ENCODE measurements at places on chromosomes 16 and 17. TPM values are rescaled to one million over a fixed set of nuclear protein-coding genes. Genes with fewer than 3 reads are reported as not detected.

DNA sequence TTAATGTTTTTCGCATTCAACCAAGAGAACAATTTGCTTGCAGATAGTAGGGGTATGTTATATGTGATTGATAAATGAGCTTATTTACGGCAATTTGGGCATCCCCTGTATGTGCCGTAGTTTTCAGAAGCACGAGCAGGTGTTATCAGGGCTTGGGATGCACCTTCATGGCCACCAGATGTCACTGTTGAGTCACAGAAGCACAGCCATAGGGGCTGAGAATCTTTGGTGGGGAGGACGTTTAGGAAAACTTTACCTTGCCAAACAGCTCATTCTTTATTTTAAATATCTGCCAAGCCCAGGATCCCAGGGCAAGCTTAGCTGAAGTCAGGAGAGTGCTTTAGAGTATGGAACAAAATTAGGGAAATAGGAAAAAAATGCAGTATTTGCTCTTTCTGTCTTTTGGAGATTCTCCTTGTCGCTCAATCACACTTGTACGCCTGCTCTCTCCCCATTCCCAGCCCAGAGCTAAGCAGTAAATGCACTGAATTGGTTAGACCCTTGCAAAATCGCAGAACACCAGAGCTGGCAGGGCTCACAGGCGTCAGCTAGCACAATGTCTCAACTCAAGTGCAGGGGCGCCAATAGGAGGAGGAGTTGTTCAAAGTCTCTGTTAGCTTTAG lies 93.6 kb upstream of the MPHOSPH6 start:
- peak; percentile 62 for DNase-seq

The SEPTIN1 gene
- total RNA-seq: not detected

DNA sequence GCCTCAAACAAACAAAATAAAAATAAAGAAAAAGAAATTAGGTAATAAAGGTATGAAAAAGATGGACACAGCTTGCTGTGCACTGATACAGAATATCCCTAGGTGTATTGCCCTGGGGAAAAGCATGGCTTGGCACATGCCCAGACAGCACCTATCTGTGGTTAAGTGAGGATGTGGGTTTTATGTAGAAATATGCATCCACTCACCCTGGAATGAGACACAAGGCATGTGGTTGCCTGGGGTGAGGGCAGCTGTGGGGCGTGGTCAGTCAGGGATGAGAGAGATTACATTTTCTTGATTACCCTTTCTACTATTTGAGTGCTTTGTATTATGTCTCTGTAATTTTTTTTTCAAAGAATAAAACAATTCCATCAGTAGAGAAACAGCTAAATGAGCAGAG lies 6.9 kb downstream of the PLLP start:
- DNase-seq: peak; percentile 92

DNA sequence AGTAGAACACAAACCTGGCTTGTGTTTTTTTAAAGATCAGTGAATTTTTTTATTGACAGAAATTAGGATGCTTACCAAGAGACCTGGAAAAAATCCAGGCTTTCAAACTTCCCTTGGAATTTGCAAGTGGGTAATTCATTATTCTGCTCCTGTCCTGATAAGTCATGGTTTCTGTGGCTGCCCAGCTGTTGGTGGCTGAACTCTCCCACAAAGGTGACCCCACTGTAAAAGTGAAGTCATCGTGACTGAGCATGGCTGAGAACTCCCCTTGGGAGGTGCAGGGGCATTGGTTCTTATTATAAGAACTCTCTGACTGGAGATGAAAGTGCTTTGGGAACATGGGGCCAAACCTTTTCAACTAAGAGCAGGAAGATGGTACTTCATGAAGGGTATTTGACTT lies 46.6 kb upstream of the TANC2 start:
- DNase-seq: peak; percentile 87

GRCh38 chr16:280991-281659 lies 734 bp downstream of the ARHGDIG start:
- no peak for DNase-seq

The PRDM7 gene
- total RNA-seq: not detected

The VMO1 gene
- total RNA-seq: not detected

DNA sequence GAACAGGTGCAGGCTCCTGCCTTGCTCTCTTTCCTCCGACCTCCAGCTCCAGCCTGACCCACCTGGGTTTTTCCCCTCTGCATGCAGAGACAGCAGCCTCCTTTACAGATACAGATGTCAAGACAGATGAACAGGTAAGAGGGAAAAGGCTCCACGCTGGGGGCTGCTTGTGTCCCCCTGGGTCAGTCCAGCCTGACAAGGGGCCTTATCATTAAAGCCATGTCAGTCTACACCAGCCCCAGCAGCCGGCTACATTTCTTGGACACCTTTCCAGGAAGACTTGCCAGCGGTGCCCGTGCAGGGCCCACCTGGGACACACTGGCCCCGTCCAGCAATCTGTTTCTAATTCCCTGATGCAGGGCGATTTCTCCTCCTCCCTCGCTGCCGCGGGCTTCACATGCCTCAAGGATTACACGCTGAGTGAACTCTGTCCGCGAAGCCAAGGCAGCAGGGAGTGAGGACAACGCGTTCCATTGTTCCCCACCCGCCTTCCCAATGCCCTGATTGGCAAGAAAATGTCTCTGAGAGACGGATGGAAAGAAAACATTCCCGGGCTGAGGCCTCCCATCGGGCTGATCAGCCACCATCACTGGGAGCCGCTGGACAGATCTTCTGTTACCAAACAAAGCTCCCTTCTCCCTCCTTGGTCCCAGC lies 184.7 kb downstream of the C16orf95 start:
- no peak for DNase-seq

The MYO15A gene
- total RNA-seq: 0.15 TPM

DNA sequence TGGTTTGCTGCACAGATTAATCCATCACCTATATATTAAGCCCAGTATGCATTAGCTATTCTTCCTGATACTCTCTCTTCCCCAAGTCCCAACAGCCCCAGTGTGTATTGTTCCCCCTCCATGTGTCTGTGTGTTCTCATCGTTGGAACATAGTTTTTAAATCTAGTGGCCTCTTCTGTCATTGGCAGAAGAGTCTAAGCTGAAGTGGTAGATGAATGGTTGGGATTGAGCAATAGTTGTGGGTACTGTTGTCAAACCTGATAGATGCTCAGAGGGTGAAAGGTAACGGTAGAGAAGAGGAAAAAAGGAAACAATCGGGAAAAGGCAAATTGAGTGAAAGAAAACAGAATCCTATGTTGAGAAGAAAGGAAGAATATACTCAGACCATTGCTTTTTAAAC lies 29.9 kb downstream of the MAP3K3 start:
- no peak for DNase-seq

- DNase-seq: no peak
Measured at GRCh38 chr17:57391076-57391825, 134.9 kb downstream of the MSI2 start.

The TMED6 gene
- total RNA-seq: not detected

DNA sequence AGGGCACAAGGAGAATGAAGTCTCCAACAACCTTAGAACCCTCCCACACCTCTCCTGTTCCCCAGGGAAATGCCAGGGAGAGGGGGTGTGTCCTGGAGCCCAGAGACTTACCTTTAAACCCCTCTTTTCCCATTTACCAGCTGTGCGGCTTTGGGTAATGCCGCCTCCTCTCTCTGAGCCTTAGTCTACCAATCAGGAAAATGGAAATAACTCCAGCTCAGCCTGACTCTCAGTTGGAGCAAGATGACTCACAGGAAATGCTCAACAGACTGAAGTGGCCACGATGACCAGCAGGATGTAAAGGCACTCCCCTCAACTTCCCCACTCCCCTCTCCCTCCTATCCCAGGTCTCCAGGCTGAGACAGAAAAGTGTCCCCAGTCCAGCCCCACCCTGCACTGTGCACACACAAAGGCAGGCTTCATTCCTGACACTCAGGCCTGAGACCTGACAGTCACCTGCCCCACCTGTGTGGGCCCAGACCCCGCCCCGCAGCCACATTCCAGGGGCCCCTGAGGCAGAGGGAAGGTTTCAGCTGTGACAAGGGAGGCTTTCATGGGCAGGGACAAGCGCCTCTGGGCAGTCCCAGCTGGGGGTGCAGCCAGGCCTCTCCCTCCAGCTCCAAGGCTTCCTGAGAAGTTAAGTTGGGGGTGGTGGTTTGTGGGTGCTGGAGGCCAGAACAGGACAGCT lies 3.0 kb upstream of the KRT15 start:
- peak; percentile 95 for DNase-seq

GRCh38 chr17:82497483-82498405 lies 21.8 kb upstream of the FOXK2 start:
- DNase-seq: peak; percentile 60

DNA sequence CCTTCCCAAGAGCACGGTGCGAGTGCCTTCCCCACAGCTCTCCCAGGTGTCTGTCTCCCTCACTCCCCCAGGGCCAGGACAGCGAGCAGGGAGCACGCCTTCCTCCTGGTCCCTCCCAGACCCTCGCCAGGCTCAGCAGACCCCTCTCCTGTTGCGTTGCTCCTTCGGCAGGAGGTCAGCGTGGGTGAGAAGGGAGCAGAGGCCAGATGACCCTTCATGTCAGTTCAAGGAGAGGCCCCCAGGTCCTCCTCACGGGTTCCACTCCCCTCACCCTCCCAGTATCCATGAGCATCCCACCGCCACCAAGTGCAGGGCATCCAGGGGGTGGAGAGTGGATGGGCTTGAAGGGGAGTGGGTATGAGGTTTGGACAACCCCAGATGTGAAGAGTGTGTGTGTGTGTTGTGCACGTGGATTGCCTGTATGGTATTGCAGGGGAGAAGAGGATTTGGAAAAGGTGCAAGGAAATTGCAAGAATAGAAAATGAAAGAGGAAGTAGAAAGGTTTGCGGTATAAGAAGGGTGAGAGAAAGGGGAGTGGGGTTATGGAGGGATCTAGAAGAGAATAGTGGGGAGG lies 17.7 kb downstream of the SGCA start:
- peak; percentile 59 for DNase-seq

- no peak for DNase-seq
Measured at GRCh38 chr17:753418-753817, 1.4 kb upstream of the GEMIN4 start.

The FAM171A2 gene
- total RNA-seq: 3.4 TPM

- DNase-seq: no peak
Measured at GRCh38 chr16:3347586-3347985, 8.1 kb upstream of the OR2C1 start.

- DNase-seq: no peak
Measured at GRCh38 chr16:14658063-14658462, 25.3 kb downstream of the BFAR start.

DNA sequence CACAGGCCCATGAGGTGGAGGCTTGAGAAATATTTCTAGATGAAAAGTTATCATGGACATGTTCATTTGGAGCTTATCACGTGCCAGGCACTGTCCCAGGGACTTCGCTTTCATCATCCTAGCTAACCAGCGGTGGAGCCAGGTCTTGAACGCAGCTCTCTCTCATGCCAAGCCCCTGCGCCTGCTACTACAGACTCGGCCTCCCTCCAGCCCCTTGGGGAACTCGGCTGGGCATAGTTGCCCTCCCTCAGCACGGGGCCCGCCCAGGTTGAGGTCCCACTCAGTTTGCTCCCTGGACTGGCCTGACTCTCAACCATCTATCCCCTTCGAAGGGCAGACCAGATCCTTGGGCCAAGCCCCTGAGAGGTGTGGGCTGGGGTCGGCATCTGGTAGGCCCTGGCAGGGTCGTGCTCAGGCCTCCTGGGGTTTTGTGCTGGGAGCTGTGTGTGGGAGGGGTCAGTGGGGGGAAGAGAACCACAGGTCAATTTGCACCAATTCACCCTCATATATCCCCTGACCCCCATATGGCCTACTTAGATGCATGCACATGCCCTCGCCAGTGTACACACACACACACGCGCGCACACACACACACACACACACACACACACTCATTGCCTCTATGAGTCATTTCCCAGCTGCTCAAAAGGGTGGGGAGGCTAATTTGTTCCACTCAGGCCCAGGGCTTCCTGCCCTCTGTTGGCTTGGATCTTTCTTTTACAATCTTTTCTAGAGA lies 12.1 kb upstream of the SCN4A start:
- peak; percentile 80 for DNase-seq

DNA sequence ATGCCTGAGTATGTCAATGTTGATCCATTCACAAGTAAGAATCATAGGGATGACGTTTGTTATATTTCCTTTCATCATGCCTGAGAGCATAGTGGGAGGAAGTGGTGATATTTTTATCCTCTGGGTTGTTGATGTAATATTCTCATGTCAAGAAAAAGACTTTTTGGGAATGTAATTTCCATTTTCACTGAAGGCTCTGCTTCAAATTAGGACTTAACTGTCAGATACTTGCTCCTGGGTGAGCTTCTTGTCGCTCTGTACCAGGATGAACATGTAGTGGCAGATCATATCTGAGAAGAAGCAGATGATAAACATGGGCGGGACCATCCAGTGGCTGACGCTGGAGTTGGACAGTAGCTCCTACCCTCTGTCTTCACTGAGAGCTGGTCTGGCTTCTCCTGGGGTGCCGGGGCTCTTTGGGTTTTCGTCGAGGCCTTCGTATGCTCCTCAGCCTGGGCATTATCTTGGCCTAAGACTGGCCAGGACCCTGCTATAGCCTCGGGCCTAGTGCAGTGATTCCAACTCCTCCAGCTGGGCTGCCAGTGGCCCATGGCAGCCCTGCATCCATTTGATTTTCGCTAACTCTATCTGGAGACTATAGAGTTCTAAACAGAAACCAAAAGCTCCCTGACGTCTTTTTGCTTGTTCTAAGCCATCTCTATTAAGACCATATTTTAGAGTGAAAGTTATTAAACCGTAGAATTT lies 19.7 kb downstream of the CYB5B start:
- DNase-seq: peak; percentile 7

- DNase-seq: peak; percentile 50
Measured at GRCh38 chr17:72591289-72592241, 470.7 kb downstream of the SOX9 start.

DNA sequence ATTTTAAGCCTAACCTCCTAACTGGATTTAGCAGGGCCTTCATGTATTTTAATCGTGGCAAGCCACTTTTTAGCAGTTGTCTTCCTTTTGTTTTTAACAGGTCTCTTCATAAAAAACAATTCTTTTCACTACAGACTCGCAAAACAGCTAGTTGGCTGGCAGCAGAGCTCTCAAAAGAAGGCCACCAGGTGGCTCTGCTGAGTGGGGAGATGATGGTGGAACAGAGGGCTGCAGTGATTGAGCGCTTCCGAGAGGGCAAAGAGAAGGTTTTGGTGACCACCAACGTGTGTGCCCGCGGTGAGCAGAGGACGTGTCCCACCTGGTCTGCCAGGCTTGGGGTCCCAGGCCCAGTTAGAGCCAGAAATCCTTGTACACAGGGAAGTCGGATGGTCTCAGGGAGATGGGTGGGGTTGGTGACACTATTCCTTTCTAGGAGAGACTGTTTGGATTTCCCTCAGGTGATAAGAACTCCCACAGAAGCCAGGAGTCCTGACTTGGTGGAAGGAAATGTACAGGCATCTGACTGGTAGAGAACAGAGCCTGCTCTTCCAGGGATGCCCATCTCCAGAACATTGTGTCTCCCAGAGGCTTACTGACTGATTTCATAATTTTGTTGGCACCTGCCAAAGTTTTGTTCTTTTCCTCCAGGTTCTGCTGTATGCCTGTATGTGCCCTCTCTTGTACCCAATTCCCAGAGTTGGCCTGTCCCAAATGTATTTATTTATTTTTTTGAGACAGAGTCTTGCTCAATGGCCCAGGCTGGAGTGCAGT lies 14.9 kb upstream of the DDX19A start:
- DNase-seq: no peak

DNA sequence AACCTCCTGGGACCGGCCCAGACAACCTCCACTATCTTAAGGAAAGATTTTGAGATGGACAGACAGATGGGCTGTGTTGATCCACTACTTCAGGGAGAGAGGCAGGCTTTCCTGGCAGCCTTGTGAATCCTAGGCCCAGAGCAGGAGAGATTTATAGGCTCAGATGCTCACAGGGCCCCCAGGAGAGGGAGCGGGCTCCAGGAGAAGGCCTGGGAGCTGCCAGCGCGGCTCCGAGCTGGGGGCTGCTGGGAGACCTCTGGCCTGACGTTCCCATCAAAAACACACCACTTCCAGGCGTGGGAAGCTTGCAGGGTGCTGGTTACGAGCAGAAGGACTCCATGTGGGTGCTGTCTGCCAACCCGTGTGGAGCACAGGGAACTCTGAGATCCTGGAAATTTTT lies 53.2 kb downstream of the MYH11 start:
- DNase-seq: no peak

Measured in Daoy (cell line).